Ascending aorta (tissue), 2 donors: ENCODE measurements at places on chromosomes 2 and 18. TPM values are rescaled to one million over a fixed set of nuclear protein-coding genes. Genes with fewer than 3 reads are reported as not detected.

Gene KCNK3
- 7.2 TPM for total RNA-seq

Gene ANKRD62
- not detected for total RNA-seq

Gene DNER
- total RNA-seq, result 1.2 TPM

Gene MAP3K19
- not detected for total RNA-seq

Gene NEU2
- total RNA-seq, result not detected

Gene G6PC2
- total RNA-seq, result not detected

Gene PTPRN
- total RNA-seq, result not detected

Gene MYCN
- total RNA-seq, result not detected

Gene KCNS3
- 6.7 TPM for total RNA-seq

Gene AGFG1
- total RNA-seq, result 25.5 TPM

Gene DSEL
- total RNA-seq, result 19.1 TPM

- H3K27ac ChIP-seq, result no peak overlapping the region
- DNase-seq, result no peak
- H3K36me3 ChIP-seq, result no peaks in the 10 kb centered on the region
- H3K27me3 ChIP-seq, result no peaks in the 10 kb centered on the region
- H3K4me3 ChIP-seq, result no peak overlapping the region
Measured at GRCh38 chr2:12980817-12981216, 264.1 kb downstream of the TRIB2 start.

- no peak for DNase-seq
- no peak overlapping the region for H3K4me3 ChIP-seq
- H3K27me3 ChIP-seq, result no peaks in the 10 kb centered on the region
- no peak overlapping the region for H3K27ac ChIP-seq
- H3K36me3 ChIP-seq, result no peaks in the 10 kb centered on the region
Measured at GRCh38 chr2:235008584-235009044, 56.8 kb downstream of the SH3BP4 start.

GRCh38 chr2:43098539-43098938, 127.9 kb downstream of the ZFP36L2 start:
- H3K27me3 ChIP-seq, result no peaks in the 10 kb centered on the region
- H3K27ac ChIP-seq, result peak overlapping the region; percentile 63
- H3K4me3 ChIP-seq, result no peak overlapping the region

DNA sequence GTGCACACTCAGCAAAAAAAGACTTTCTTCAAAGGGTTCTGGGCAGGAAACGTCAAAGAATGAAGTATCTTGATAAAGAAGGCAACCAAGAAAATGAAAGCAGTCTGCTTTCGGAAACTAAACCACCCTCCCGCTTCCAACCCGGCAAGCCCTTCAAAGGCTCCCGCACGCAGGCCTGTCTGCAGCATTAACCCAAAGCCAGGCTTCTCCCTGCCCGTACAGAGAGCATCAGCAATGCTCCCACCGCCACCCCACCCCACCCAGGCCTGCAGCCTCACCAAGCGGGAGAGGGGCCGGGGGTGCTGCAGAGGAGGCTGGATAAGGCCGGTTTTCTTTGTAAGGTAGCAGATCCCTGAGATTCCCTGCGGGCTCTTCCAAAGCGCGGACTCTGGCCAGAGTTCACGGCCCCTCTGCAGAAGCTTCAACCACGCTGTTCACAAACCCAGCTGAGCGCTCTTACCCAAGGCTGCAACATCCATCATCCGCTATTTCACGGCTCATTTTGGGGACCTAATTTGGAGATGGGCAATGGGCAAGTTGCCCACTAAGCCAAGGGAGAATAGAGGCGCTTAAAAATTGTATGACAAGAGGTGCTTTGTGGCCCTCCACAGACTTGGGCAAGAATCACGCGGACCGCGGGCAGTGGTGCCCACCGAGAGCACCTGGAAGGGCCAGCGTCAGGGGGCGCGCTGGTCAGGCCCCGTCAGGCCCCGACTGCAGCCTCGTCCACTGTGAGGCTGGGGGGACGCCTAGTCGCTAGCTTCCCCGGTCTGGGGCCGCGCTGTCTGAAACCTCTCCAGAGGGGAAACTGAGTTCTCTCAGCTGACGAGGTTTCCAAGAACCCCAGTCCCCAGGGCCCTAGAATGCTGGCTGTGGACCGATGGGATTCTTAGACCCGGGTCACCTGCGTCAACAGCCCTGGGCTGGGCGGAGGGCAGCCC, 225.4 kb upstream of the ID2 start:
- no peak overlapping the region for H3K27ac ChIP-seq
- no peaks in the 10 kb centered on the region for H3K36me3 ChIP-seq
- H3K4me1 ChIP-seq, result no peaks in the 10 kb centered on the region
- no peaks in the 10 kb centered on the region for H3K27me3 ChIP-seq
- no peak overlapping the region for H3K4me3 ChIP-seq

GRCh38 chr2:224222291-224222690, 179.6 kb downstream of the FAM124B start:
- no peak overlapping the region for H3K4me3 ChIP-seq
- DNase-seq, result no peak
- peaks cover 3% of the 10 kb centered on the region for H3K4me1 ChIP-seq
- no peak overlapping the region for H3K27ac ChIP-seq
- no peaks in the 10 kb centered on the region for H3K36me3 ChIP-seq

- DNase-seq, result no peak
- H3K27ac ChIP-seq, result no peak overlapping the region
- no peaks in the 10 kb centered on the region for H3K36me3 ChIP-seq
- no peaks in the 10 kb centered on the region for H3K27me3 ChIP-seq
- H3K4me1 ChIP-seq, result no peaks in the 10 kb centered on the region
- H3K4me3 ChIP-seq, result no peak overlapping the region
Measured at GRCh38 chr2:213627835-213628460, 343.7 kb downstream of the SPAG16 start.

DNA sequence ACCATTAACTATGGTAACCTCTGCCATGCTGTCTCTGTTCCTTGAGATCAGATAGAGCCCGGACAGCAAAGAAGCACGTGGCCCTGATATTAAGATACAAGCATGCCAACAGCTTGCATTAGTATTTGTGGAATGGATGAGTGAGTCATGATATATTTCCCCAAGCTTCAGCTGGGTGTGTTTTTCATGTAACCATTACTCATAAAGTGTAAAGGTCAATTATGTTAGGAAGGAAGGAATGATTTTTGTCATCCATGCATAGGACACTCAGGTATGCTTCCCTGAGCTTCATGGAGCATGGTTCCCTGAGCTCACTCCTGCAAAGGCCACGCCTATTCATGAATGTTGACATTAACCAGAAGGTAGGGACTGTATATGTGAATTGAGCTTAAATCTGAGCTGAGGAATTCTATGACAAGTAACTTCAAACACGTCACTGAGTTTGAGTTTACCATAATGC, 74.6 kb downstream of the ARL4C start:
- no peak for DNase-seq
- H3K4me3 ChIP-seq, result no peak overlapping the region
- H3K27ac ChIP-seq, result no peak overlapping the region
- no peaks in the 10 kb centered on the region for H3K4me1 ChIP-seq

- H3K4me1 ChIP-seq, result peaks cover 14% of the 10 kb centered on the region
- no peaks in the 10 kb centered on the region for H3K36me3 ChIP-seq
- H3K27ac ChIP-seq, result no peak overlapping the region
- H3K4me3 ChIP-seq, result no peak overlapping the region
Measured at GRCh38 chr2:26559044-26559405, 81.1 kb upstream of the OTOF start.

- H3K4me1 ChIP-seq, result no peaks in the 10 kb centered on the region
- H3K27me3 ChIP-seq, result no peaks in the 10 kb centered on the region
- no peak overlapping the region for H3K27ac ChIP-seq
- no peak for DNase-seq
- no peaks in the 10 kb centered on the region for H3K36me3 ChIP-seq
- H3K4me3 ChIP-seq, result no peak overlapping the region
Measured at GRCh38 chr2:122056853-122057252, 301.4 kb downstream of the TSN start.

- no peak overlapping the region for H3K27ac ChIP-seq
- H3K4me1 ChIP-seq, result no peaks in the 10 kb centered on the region
- H3K27me3 ChIP-seq, result no peaks in the 10 kb centered on the region
- H3K4me3 ChIP-seq, result no peak overlapping the region
Measured at GRCh38 chr2:191432121-191432520, 186.9 kb downstream of the MYO1B start.

DNA sequence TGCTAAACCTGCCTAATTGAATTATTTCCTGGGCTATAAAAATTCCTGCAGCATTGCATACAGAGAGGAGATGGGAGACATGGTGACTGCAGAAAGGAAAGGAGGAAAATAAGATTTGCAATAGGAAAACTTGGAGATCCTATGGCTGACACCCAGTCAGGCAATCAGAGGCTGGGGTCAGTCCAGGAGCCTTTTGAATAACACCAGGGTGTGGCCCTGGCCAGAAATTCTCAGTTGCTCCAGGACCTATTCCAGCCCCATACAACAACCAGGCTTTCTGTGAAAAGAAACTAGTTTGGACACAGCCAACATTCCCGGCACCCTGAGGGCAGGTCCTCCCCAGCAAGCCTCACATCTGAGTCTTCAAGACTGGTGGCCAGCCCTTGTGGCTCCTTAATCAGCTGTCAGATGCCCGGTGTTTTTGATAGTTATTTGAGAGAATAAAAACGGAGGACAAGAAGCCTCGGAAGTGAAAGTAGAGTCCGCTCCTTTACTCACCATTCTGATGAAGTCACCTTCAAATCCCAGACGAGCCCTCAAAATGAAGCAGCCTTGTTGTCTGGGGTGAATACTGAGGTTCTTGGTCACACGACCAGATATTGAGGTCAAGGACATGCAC, 31.1 kb upstream of the GMCL1 start:
- DNase-seq, result no peak
- no peaks in the 10 kb centered on the region for H3K27me3 ChIP-seq
- peak overlapping the region; percentile 49 for H3K4me3 ChIP-seq
- no peaks in the 10 kb centered on the region for H3K36me3 ChIP-seq
- peak overlapping the region; percentile 85 for H3K27ac ChIP-seq
- H3K4me1 ChIP-seq, result peaks cover 13% of the 10 kb centered on the region

- no peak for DNase-seq
- H3K27me3 ChIP-seq, result no peaks in the 10 kb centered on the region
- no peak overlapping the region for H3K27ac ChIP-seq
- no peak overlapping the region for H3K4me3 ChIP-seq
Measured at GRCh38 chr2:198044777-198045176, 240.4 kb downstream of the PLCL1 start.

DNA sequence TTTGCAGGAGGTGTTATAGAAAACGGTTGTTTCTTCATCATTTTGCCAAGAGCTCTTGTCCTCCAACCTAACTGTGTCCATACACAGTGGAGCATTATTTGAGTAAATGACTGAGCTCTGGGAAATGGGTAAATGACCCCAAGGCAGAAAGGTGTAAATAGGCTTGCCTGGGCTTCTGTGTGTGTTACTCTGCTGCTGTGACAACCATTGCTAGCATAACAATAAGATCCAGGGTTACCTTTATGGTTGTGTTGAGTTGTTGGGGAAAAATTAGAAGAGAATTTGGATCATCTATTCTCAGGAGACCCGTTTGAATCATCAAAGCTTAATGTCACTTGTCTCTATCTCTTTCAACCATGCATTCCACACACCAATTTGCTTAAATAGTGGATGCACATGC, 672.7 kb downstream of the DPP10 start:
- DNase-seq, result no peak
- no peaks in the 10 kb centered on the region for H3K27me3 ChIP-seq
- no peak overlapping the region for H3K4me3 ChIP-seq
- no peaks in the 10 kb centered on the region for H3K4me1 ChIP-seq

DNA sequence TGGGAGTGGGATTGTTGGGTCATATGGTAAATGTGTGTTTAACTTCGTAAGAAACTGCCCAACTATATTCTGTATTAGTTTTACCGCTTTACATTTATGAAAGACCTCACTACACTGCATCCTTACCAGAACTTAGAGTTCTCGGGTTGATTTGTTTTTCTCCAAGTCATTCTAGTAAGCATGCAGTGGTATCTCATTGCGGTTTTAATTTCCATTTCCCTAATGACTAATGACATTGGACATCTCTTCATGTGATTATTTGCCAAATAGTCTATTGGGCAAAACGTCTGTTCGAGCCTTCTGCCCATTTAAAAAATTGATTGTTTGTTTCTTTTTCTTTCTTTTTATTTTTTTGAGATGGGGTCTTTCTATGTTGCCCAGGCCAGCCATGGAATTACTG, 6.8 kb downstream of the FBLN7 start:
- H3K27ac ChIP-seq, result no peak overlapping the region
- H3K4me1 ChIP-seq, result no peaks in the 10 kb centered on the region
- H3K27me3 ChIP-seq, result no peaks in the 10 kb centered on the region
- no peak for DNase-seq
- H3K4me3 ChIP-seq, result no peak overlapping the region

- no peaks in the 10 kb centered on the region for H3K27me3 ChIP-seq
- no peak overlapping the region for H3K27ac ChIP-seq
- no peak overlapping the region for H3K4me3 ChIP-seq
- no peaks in the 10 kb centered on the region for H3K36me3 ChIP-seq
- no peaks in the 10 kb centered on the region for H3K4me1 ChIP-seq
Measured at GRCh38 chr18:58581265-58581664, 47.6 kb downstream of the ALPK2 start.

GRCh38 chr2:170019060-170019805, 158.7 kb upstream of the MYO3B start:
- H3K27ac ChIP-seq, result no peak overlapping the region
- DNase-seq, result no peak
- H3K36me3 ChIP-seq, result no peaks in the 10 kb centered on the region
- no peaks in the 10 kb centered on the region for H3K27me3 ChIP-seq

- H3K27me3 ChIP-seq, result no peaks in the 10 kb centered on the region
- no peak for DNase-seq
- H3K27ac ChIP-seq, result peak overlapping the region; percentile 74
Measured at GRCh38 chr2:39719317-39719716, 53.6 kb downstream of the TMEM178A start.

DNA sequence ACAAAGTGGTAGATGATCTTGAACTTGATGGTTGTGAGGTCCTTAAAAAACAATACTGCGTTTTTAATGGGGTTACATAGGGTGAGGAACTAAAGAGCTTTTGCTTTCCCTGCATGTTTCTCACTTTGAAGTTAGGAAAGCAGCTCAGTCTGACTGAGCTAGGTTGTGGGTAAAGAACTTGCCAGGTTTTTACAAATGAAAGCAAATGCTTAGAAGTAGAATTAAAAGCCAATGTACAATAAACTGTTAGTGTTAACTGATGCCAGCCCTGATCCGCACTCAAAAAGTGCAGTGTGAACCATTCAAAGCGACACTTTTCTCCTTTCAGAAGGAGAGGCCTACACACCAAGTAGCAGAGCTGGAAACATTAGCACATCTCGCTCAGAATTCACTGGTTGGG, 270.3 kb downstream of the AGPS start:
- no peaks in the 10 kb centered on the region for H3K27me3 ChIP-seq
- DNase-seq, result no peak
- H3K27ac ChIP-seq, result no peak overlapping the region

DNA sequence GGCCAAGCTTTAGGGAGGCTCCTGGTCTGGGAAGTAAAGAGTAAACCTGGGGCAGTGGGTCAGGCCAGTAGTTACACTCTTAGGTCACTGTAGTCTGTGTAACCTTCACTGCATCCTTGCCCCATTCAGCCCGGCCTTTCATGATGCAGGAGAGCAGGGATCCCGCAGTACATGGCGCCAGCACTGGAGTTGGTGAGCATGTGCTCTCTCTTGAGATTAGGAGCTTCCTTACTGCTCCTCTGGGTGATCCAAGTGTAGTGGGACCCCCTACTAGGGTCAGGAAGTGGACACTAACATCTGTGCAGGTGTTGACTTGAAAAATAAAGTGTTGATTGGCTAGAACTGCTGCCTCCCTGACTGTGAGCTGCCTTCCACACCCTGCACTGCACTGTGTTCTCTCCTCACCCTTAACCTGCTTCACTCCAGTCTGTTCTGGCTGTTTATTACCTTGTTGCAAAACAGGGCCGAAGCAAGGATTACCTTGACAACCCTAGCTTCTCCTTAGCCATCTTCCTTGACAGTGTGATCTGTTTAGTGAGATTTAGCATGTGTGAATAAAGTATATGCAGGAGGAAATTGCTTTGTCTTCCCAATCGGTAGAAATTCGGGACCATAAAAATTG, 5.2 kb downstream of the RETREG2 start:
- DNase-seq, result peak; percentile 59
- peaks cover 12% of the 10 kb centered on the region for H3K4me1 ChIP-seq
- H3K27me3 ChIP-seq, result no peaks in the 10 kb centered on the region
- peaks cover 40% of the 10 kb centered on the region for H3K36me3 ChIP-seq
- no peak overlapping the region for H3K4me3 ChIP-seq
- H3K27ac ChIP-seq, result no peak overlapping the region
